ENCODE measurements at places on chromosomes 12 and 14. TPM values are rescaled to one million over a fixed set of nuclear protein-coding genes. Genes with fewer than 3 reads are reported as not detected.

Gene P3H3
- 13.4 TPM for total RNA-seq

Gene PAH
- not detected for total RNA-seq

GRCh38 chr14:25034803-25035681 lies 14.9 kb downstream of the STXBP6 start:
- DNase-seq = no peak
- H3K4me1 ChIP-seq = no peaks in the 10 kb centered on the region
- H3K27me3 ChIP-seq = no peaks in the 10 kb centered on the region
- H3K4me3 ChIP-seq = no peak overlapping the region
- no peak overlapping the region for H3K27ac ChIP-seq

- DNase-seq = no peak
- H3K27ac ChIP-seq = no peak overlapping the region
- peaks cover 33% of the 10 kb centered on the region for H3K27me3 ChIP-seq
- H3K4me1 ChIP-seq = peaks cover 12% of the 10 kb centered on the region
Measured at GRCh38 chr12:131220331-131220685, 266.6 kb downstream of the ADGRD1 start.

- H3K27me3 ChIP-seq = no peaks in the 10 kb centered on the region
- H3K4me3 ChIP-seq = no peak overlapping the region
- H3K4me1 ChIP-seq = no peaks in the 10 kb centered on the region
Measured at GRCh38 chr12:49503674-49504180, 35.1 kb upstream of the KCNH3 start.

GRCh38 chr12:66767536-66767935 lies 88.7 kb upstream of the GRIP1 start:
- H3K27ac ChIP-seq = no peak overlapping the region
- H3K27me3 ChIP-seq = no peaks in the 10 kb centered on the region
- DNase-seq = no peak
- H3K4me3 ChIP-seq = no peak overlapping the region
- no peaks in the 10 kb centered on the region for H3K4me1 ChIP-seq
- no peaks in the 10 kb centered on the region for H3K36me3 ChIP-seq

Gene SLC7A7
- 1.8 TPM for total RNA-seq

DNA sequence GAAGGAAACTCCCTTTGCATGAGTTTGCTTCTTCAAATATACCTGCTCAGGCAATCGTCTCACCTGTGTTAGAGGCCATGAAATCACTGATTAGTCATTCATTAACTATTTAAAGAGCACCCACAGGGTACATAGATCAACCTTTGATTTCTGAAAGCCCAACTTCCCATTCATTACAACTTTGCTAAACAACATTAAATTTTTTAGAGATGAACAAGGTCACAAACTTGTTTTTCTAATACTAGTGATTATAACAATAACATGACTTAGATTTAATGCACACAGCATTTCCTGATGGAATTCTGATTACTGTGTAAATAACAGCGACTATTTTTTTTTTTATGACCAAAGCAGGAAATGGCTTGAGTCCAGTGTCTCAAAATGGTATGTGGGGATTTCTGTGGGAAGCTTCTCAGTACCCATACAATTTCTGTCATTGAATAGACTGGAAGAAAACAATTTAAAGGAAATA lies 5.4 kb upstream of the ERO1A start:
- H3K4me1 ChIP-seq = peaks cover 11% of the 10 kb centered on the region
- no peak overlapping the region for H3K4me3 ChIP-seq
- no peak for DNase-seq
- no peaks in the 10 kb centered on the region for H3K27me3 ChIP-seq
- H3K27ac ChIP-seq = no peak overlapping the region

- peak overlapping the region; percentile 39 for H3K4me3 ChIP-seq
- no peak for DNase-seq
- H3K27me3 ChIP-seq = peaks cover 67% of the 10 kb centered on the region
- peaks cover 16% of the 10 kb centered on the region for H3K4me1 ChIP-seq
- no peaks in the 10 kb centered on the region for H3K36me3 ChIP-seq
- H3K27ac ChIP-seq = no peak overlapping the region
Measured at GRCh38 chr14:63046339-63047268, 1.3 kb upstream of the KCNH5 start.

DNA sequence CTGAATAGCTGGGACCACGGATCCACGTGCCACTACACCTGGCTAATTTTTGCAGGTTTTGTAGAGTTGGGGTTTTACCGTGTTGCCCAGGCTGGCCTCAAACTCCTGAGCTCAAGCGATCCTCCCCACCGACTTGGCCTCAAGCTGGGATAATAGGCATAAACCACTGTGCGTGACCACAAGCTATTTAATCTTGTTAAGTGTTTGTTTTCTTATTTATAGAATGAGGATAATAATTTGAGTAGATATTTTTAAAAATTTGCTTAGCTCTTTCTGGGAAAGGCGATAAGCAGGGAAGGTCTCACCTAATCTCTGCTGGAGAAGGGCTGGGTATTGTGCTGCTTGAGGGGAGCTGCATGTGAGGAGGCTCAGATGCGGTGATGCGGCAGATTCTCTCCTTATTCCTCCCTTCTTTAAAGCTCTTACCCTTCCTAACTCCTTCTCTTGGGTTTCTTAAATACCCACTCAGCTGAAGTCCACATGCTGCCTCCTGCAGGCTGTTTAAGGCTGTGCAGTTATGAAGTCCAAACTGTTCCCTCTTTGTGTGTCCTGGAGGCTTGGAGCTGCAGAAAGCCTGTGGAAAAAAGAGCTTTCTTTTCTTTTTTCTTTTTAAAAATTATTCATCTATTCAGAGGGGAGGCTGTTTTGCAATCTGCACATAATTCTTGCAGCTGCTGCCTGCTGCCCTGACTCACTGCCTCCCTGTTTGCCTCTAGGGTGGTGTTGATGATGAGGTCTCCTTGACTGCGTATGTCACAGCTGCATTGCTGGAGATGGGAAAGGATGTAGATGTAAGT lies 37.9 kb downstream of the A2ML1 start:
- DNase-seq = no peak
- no peaks in the 10 kb centered on the region for H3K27me3 ChIP-seq
- H3K36me3 ChIP-seq = no peaks in the 10 kb centered on the region
- H3K27ac ChIP-seq = no peak overlapping the region

Gene CLEC14A
- 8.4 TPM for total RNA-seq

DNA sequence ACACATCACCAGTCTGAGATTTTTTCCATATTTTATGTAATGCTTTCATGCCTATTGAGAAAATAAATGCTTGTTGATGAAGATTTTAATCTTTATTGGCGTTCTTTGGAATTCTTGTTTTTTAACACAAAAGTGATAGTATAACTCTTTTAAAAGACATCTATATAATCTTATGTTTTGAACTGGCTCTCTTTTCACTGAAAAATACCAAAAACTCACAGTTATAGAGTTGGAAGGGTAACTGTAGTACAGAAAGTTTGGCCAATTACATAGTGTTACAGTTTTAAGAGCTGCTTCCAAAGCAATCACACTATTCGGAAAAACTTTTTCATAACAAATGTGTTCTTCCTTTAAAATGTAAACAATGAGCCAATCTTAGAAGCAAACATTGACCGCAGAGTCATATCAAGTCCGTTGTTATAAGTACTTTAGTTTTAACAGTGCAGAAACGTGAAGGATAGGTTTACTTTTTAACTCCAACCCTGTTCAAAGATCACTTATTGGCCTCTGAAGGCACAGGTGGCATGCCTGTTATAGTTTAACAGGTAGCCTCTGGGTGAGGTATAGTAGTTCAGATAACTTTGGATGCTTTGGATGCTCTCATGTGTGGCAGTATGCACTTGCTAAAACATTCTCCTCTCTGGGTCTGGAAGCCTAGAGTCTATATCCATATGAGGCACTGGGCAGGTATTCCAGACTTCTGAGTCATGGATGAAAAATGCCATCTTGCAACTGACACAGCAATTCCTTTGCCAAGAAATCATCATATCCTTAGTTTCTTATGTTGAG lies 12.1 kb upstream of the NTN4 start:
- peaks cover 5% of the 10 kb centered on the region for H3K4me1 ChIP-seq
- no peaks in the 10 kb centered on the region for H3K36me3 ChIP-seq
- no peak overlapping the region for H3K4me3 ChIP-seq
- no peaks in the 10 kb centered on the region for H3K27me3 ChIP-seq

GRCh38 chr14:35333797-35334743 lies 41.9 kb downstream of the PSMA6 start:
- no peak for DNase-seq
- H3K27ac ChIP-seq = peak overlapping the region; percentile 83
- peaks cover 76% of the 10 kb centered on the region for H3K4me1 ChIP-seq
- no peaks in the 10 kb centered on the region for H3K36me3 ChIP-seq
- H3K4me3 ChIP-seq = no peak overlapping the region

- no peaks in the 10 kb centered on the region for H3K27me3 ChIP-seq
- H3K27ac ChIP-seq = no peak overlapping the region
- no peaks in the 10 kb centered on the region for H3K4me1 ChIP-seq
Measured at GRCh38 chr12:115030017-115030416, 346.0 kb upstream of the TBX3 start.

Gene KRT2
- 844 TPM for total RNA-seq

- no peak overlapping the region for H3K27ac ChIP-seq
- no peak for DNase-seq
- peaks cover 9% of the 10 kb centered on the region for H3K36me3 ChIP-seq
- no peaks in the 10 kb centered on the region for H3K4me1 ChIP-seq
Measured at GRCh38 chr14:45185100-45185814, 49.5 kb downstream of the FANCM start.

Gene EFS
- total RNA-seq = 64.4 TPM

Gene MGP
- total RNA-seq = 49.7 TPM

DNA sequence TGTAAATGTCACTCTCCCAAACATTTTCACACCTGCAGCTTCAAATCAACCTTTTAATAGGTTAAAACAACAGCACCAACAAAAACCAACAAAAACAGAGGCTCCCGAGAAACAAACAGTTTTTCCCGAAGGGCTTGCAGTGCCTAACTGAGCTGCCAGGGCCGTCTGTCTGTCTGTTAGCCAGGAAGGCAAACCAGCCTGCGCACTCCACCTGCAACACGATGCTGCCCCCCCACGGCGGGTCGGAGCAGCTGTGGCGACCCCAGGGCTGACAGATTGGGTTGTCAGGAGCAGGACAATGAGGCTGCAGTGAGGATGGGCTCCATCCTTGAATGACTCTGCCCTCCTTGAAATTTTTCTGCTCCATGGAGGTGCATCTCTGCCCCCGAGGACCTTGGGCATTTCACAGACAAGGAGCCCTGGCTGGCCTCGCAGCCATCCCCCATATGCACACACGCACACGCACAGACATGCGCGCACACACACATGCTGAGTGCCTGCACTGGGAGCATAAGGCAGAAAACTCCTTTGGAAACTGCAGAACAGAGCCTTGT lies 2.6 kb downstream of the RTL1 start:
- H3K27me3 ChIP-seq = peaks cover 82% of the 10 kb centered on the region
- peak; percentile 55 for DNase-seq
- H3K27ac ChIP-seq = no peak overlapping the region
- H3K4me3 ChIP-seq = no peak overlapping the region

GRCh38 chr12:41205070-41205709 lies 17.1 kb downstream of the PDZRN4 start:
- H3K4me1 ChIP-seq = no peaks in the 10 kb centered on the region
- H3K27me3 ChIP-seq = no peaks in the 10 kb centered on the region
- no peak overlapping the region for H3K27ac ChIP-seq
- H3K4me3 ChIP-seq = no peak overlapping the region
- no peaks in the 10 kb centered on the region for H3K36me3 ChIP-seq
- no peak for DNase-seq

- peaks cover 18% of the 10 kb centered on the region for H3K36me3 ChIP-seq
- no peak overlapping the region for H3K4me3 ChIP-seq
- no peak overlapping the region for H3K27ac ChIP-seq
- H3K4me1 ChIP-seq = peaks cover 4% of the 10 kb centered on the region
- no peaks in the 10 kb centered on the region for H3K27me3 ChIP-seq
Measured at GRCh38 chr12:26648584-26648983, 184.4 kb downstream of the ITPR2 start.

DNA sequence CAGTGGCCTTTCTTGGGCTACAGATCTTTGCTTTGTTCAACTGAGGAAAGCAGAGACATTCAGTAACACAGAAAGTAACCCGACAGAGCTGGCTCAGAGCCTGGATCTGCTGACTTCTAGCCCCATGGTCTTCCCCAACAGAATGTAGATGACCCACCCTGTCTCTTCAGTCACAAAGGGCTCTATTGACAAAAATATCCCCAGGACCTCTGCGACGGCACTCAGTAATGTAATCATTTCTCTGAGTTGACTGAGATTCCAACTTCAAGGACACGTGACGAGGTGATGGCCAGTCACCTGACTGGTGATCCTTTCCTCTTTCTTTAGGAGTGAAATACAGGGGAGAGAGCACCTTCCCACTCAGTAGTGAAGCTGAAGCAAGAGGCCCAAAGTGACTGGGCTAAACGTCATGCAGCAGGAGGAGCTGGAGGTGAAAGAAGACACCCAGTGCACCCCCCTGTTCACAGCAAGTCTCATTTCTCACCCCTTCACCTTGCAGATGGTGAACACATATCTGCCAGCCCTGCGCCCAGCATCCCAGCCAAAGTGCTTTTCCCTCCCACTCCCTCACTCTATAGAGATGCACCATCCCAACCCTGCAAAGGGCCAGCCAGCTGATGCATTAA lies 179.2 kb upstream of the EGLN3 start:
- H3K27ac ChIP-seq = peak overlapping the region; percentile 58
- no peak for DNase-seq
- H3K36me3 ChIP-seq = no peaks in the 10 kb centered on the region
- H3K27me3 ChIP-seq = no peaks in the 10 kb centered on the region

Gene HSPA2
- 70.8 TPM for total RNA-seq

- H3K27me3 ChIP-seq = peaks cover 26% of the 10 kb centered on the region
- peaks cover 26% of the 10 kb centered on the region for H3K4me1 ChIP-seq
- no peak for DNase-seq
- no peak overlapping the region for H3K4me3 ChIP-seq
Measured at GRCh38 chr12:49534731-49535278, 4.0 kb upstream of the KCNH3 start.

- H3K27ac ChIP-seq = peak within 1 kb of the TSS; percentile 61
- peak; percentile 83 for DNase-seq
- no peaks in the 10 kb centered on the region for H3K36me3 ChIP-seq
- no peaks in the 10 kb centered on the region for H3K27me3 ChIP-seq
- peak within 1 kb of the TSS; percentile 42 for H3K4me3 ChIP-seq
Measured at GRCh38 chr12:75480469-75480949, at the start of gene GLIPR1. Gene GLIPR1, plus strand, starts transcription at chr12:75480755. Its CDS starts 126 bp downstream, at chr12:75480881.

- H3K27me3 ChIP-seq = no peaks in the 10 kb centered on the region
- H3K4me1 ChIP-seq = peaks cover 32% of the 10 kb centered on the region
- peak overlapping the region; percentile 66 for H3K27ac ChIP-seq
- no peak for DNase-seq
- H3K36me3 ChIP-seq = no peaks in the 10 kb centered on the region
- no peak overlapping the region for H3K4me3 ChIP-seq
Measured at GRCh38 chr14:68103853-68104252, 284.3 kb downstream of the RAD51B start.

Gene AGAP2
- total RNA-seq = 0.45 TPM

Data from suprapubic skin (tissue), 4 donors.